ENCODE measurements at places on chromosomes 4 and X.

DNA sequence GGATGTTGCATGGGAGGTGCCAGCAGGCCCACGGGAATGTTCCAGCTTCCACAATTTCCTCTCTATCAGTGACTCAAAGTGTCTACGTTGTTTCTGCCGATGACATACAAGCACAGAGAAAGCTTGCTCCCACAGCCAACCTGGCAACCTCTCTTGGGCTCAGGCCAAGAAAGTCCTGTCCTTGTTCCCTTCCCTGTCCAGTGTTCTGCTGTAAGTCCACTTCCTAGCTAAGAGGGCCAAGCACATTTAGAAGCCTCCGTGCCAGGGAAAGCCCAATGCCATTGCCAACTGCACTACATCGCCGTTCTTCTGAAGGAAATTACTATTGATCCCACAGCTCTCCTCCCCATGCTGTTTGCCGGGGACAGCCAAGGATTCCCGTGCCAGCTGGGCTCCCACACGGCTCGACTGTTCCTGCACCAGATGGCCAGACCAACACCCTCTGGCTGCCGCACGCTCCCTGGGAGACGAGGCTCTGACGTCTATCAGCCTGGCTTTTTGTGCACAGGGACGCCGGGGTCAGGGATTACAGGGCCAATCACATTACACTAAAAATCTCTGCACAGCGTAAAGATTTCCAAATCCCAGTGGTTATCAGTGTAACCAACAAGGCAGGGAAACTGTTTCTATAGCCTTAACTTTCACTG lies 284.0 kb downstream of the BCOR start:
- no peak for DNase-seq

DNA sequence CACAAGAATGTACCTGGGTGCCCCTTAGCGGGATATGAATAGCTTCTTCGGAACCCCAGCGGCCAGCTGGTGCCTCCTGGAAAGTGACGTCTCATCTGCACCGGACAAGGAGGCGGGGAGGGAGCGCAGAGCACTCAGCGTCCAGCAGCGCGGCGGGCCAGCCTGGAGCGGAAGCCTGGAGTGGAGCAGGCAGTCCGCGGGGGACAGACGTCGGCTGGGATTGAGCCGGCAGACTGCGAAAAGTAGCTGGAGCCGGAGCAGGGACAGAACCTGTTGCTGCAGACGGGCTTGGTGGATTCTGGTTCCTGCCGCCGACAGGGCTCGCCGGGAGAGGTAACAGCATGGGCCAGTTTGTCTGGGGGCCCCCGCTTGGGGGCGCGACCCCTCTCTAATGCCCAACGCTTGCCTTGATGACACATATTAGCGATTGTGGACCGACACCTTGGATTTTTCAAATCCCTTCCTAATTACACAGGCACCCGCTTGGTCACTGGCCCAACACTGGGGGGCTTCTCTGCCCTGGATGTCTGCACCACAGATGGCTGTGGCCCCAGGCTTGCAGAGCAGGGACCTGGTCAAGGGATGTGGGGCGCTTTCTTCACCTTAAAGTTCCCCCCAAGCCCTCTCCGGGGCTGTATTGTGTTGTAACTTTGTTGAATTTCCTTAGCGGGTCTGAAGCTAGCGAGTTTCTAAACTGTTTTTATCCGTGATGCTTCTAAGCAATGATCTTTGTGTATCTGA lies at the start of gene NPFFR2:
Gene NPFFR2 (plus strand): TSS at position 133 of the 741 bp plus-strand sequence. CDS start 96,592 bp downstream, outside the sequence.
- DNase-seq, result peak; percentile 52

DNA sequence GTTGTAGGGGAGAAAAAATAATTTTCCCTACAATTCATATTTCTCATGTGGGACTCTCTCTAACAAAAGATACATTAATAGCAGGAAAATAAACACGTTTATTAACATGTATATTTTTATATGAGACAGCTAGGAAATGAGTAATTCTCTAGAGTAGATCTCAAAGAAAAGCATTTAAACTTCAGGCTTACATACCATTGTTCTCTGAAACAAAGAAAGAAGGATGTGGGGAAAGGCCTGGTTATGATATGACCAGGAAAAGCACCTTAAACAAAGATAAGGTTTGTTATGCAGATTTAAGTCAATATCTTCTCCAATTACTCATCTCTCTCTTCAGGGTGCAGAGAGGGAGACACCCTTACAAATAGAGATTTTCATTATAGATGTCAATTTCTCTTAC lies 131.3 kb downstream of the SLC7A11 start:
- DNase-seq, result no peak

- DNase-seq, result no peak
These were observed 22.8 kb upstream of the HADH start for GRCh38 chr4:107966903-107967302.

GRCh38 chr4:55035892-55036291 lies 89.5 kb downstream of the KDR start:
- DNase-seq, result no peak

GRCh38 chr4:140353786-140354185 lies 19.7 kb upstream of the SCOC start:
- DNase-seq, result no peak

DNA sequence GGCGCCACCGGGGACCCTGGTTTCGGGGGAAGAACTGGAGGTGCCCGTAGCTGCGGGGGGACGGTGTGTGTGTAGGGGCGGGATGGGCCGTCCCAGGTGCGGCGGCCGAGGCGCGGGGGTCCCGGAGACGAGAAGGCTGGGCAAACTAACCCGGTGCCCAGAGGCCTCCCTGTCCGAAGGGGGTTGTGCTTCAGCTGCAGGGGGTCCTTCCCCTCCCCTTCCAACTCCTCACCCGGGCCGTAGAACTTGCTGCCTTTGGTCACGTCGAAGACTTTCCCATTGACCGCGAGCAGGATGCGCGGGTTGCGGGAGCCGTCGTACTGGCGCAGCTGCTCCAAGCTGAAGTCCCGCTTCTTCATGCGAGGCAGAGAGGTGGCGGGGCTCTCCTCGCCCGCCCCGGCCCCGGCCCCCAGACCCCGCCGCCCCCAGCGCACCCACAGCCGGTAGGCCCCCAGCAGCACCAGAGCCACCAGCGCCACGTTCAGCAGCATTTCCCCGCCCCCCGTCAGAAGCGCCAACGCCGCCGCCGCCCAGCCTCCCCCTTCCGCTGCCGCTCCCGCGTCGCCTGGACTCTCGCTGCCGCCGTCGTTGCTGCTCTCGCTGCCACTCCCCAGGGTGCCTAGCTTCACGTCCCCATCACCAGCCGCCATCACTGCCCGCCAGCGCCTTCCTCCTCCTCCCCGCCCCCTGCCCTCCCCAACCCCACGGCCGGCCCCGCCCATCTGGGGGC lies at the start of gene PGRMC2:
Gene PGRMC2 (minus strand): TSS at position 673 of the 730 bp plus-strand sequence. CDS start 23 bp downstream, at position 650.
- peak; percentile 73 for DNase-seq

GRCh38 chr4:183852910-183853547 lies 52.1 kb upstream of the STOX2 start:
- DNase-seq, result no peak

DNA sequence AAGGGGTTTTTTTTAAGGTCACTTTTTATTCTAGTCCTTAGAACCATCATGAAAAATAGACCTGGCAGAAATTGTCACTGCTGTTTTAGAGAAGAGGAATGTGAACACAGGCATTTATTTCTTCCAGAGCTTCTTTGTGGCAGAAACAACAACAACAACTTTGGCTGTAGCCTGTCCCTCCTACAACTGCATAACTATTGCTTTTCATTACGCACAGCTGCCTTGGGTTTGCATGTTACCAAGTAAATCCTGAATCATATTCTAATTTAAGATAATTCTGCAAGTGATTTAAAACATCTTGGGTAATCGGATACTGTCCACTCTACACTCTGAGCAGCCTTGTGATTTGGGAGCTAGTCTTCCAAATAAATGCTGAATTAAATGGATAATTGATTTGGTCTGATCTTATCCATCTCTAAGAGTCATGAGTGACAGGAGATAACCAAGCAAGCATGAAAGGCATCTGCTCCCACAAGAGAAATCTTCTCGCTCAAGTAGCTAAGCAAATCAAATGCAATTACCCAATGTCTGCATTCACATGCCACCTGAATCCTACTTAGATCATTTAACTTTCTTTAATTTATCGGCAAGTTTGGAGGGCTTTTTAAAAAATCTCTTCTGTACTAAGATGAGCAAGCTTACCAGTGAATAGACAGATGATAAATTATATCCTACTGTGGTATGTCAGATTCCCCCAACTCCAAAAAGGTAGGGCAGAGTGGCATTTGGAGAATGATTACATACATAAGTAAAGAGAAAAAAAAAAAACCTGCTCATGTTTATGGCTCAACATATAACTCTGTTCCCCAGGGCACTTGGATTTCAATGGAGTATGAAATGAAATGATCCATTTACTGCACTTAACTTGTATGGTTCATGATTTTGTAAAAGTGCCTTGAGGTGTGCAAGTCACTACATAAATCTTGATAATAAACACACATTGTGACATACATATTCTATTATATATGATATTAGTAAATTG lies 73.6 kb downstream of the EGF start:
- no peak for DNase-seq

- DNase-seq, result no peak
These were observed 25.4 kb upstream of the TNIP3 start for GRCh38 chr4:121189326-121190215.

DNA sequence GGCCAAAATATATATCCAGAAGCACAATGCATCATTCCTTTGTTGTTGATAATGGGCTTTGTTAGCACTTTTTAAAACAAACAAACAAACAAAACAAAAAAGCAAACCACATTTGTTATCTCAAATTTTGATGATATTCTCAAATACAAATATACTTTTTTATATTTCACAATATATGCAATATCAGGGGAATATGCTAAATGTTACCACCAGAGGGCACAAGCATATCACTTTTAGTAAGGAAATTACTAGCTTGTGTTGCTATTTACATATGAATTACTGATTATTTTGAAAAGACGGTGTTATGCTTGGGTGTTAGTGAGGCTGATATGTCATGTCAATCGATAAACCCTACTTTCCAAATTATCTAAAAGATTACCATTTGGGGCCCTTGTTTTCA lies 29.1 kb downstream of the RIPPLY1 start:
- DNase-seq, result no peak

DNA sequence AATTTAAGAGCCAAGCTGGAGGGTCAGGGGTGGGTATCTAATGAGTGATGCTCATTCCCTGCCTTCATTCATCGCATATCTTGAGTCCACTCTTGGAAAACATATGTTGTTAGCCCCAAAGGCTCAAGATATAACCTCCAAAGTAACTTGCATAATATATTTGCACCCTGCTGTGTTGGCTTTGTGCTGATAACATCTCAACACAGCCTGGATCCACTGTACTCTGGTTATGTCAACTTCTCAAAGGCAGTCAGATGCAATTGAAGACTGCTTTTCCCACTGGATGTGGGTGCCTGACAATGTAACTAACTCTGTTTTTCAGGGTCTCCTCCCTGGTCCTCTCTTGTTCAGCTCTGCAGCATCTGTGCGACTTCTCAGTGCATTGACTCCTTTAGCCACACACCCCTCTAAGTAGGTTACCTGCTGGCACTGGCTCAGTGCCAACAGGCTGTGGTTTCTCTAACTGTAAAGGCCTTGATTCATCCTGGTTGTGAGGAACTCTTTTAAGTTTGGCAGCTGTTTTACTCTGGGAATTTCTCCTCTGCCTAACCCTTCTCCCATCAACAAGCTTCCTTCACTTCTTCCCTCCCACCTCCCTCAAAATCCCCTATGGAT lies 28.1 kb downstream of the SLC16A2 start:
- DNase-seq, result no peak

GRCh38 chr4:21413807-21414370 lies 534.7 kb downstream of the KCNIP4 start:
- DNase-seq, result no peak

DNA sequence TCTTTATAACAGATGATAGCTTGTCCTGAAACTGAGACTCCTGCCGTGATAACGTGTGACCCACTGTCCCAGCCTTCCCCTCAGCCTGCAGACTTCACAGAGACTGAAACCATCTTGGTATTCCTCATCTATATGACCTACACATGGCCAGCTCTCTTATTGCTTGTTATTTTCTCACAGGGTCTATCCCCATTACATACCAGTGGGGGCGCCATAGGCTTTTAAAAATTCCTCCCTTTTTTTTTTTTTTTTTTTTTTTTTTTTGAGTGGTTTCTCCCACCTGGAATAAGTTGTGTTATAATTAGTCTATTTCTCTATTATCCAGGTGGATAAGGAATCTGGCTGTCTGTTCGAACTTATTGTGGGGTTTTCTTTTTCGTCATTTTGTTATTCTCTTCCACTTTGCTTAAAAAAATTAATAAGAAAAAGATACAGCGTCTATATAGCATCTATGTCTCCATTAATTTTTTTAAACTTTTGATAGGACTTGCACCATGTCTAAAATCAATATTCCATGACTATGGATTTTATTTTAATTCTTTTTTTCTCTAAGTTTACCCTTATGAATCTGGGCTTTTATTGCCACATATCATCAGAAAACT lies 47.2 kb downstream of the GYG2 start:
- no peak for DNase-seq

- DNase-seq, result no peak
These were observed 7.5 kb upstream of the SPINK2 start for GRCh38 chr4:56828784-56829535.

- no peak for DNase-seq
These were observed 918 bp downstream of the HAUS3 start for GRCh38 chr4:2241003-2241402.

GRCh38 chr4:87677731-87678130 lies 27.7 kb downstream of the DMP1 start:
- no peak for DNase-seq

DNA sequence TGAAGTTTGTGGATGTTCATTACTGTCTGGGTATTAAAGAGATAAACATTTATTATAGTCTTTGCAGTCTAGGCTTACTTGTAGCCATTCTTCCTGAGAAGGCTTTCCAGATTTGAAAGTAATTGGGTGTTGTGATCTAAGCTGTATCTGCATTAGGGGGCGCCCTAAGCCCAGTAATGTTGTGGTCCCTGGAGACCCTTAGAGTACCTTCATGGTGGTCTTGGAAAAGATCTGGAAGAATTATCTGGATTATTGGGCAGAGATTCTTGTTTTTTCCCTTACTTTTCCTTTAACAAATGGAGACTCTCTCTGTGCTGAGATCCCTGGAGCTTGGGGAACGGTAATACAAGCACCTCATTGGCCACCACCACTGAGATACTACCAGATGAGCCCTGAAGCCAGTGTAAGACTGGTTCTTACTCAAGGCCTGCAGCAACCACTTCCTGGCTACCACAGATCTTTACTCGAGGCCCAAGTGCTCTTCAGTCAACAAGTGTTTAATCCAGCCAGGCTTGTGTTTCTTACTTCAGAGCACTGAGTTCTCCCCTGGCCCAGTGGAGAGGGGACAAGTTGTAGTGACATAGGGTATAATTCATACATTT lies 63.1 kb downstream of the RTL3 start:
- DNase-seq, result no peak

DNA sequence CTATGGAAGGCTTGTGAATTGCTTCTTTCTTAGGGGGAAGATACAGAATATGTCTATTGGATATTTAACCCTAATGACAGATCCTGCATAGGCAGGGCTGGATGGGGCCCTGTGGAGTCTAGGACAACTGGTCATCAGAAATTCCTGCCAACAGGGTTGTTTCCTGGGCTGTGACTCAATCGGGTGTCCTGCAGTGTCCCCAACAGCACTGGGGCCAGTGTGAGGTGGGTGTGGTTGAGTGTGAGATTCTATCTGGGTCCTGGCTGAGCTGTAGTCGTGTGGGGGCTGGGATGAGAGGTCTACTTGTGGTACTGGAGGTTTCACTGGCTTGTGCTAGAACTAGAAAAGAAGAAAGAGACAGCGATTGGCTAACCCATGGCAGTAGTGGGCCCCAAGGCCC lies 87.3 kb upstream of the WDR1 start:
- no peak for DNase-seq

All from right kidney (tissue), 9 donors.